ENCODE measurements at places on chromosomes 5 and 9.
A peak's percentile ranks its signal among the peaks of the same experiment; 100 is the strongest.

- DNase-seq = no peak
Observed at GRCh38 chr5:124659798-124660197, 86.6 kb downstream of the ZNF608 start.

GRCh38 chr9:109440117-109440515 lies 58.0 kb downstream of the PTPN3 start:
- DNase-seq = no peak

DNA sequence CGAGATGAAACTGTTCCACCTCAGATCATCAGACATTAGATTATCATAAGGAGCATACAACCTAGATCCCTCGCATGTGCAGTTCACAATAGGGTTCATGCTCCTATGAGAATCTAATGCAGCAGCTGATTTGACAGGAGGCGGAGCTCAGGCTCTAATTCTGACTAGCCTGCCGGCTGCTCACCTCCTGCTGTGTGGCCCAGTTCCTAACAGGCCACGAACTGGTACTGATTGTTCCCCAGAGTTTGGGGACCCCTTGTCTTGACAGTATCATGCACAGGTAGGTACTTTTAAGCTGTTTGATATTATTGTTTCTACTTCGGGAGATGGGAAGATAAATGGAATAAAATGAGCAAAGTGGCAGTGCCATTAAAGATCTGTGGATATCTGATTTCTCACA lies 66.9 kb downstream of the ZCCHC7 start:
- DNase-seq = no peak

- no peak for DNase-seq
Observed at GRCh38 chr5:128633901-128634300, 95.9 kb upstream of the FBN2 start.

- DNase-seq = no peak
Observed at GRCh38 chr5:41748631-41749030, 121.6 kb downstream of the OXCT1 start.

DNA sequence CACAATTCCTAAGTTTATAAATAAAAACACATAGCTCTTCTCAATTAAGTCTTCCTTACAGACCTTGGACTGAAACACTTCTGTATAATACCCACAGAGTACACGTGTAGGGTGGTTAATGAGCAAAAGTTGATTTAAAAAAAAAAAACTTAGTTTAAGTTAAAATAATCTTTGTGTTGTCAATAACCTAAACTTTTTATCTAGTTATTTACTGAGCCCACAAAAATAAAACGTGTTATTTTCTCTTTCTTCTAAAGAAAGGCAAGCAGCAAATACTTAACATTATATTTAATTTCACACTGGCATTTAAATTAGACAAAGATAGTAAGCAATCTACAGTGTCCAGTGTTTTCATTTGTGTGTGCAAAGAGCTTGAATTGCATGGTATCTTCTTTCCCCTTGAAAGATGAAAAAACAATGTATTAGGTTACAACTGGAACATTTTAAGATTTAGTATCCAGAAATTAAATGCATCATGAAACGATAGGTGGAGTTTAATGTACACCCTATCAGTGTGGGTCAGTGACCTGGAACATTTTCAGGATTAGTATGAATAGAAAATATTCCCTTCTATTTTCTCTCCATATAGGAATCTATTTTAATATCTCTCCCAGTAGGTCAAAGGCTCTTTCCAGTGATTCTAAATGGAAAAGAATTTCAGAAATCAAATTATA lies 1014.8 kb downstream of the NR2F1-AS1 start:
- DNase-seq = no peak

DNA sequence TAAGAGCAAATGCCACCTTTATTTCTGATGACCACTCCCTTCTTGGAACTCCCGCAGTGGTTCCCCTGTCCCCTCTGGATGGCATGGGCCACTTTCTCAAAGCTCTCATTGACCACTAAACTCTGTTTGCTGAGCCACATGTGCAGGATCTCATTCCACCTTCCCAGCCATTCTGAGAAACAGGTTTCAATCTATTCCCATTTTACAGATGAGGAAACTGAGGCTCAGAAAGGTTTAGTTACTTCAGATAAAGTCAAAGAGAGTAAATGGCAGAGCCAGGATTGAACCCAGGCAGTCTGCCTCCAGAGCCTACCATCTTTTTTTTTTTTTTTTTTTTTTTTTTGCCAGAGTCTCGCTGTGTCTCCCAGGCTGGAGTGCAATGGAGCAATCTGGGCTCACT lies 24.2 kb downstream of the COL27A1 start:
- DNase-seq = no peak

- no peak for DNase-seq
Observed at GRCh38 chr5:151234476-151235238, 10.8 kb upstream of the CCDC69 start.

GRCh38 chr5:100584069-100584468 lies 48.9 kb downstream of the FAM174A start:
- DNase-seq = no peak

GRCh38 chr5:179926657-179927056 lies 19.0 kb upstream of the TBC1D9B start:
- DNase-seq = no peak

GRCh38 chr9:73615557-73615956 lies 463.9 kb downstream of the ANXA1 start:
- peak; percentile 59 for DNase-seq

GRCh38 chr5:9062873-9063272 lies 483.0 kb downstream of the SEMA5A start:
- DNase-seq = no peak

- no peak for DNase-seq
Observed at GRCh38 chr5:110751902-110752762, 13.3 kb downstream of the SLC25A46 start.

- DNase-seq = peak; percentile 5
Observed at GRCh38 chr5:117590944-117591343, 1016.3 kb upstream of the SEMA6A start.

DNA sequence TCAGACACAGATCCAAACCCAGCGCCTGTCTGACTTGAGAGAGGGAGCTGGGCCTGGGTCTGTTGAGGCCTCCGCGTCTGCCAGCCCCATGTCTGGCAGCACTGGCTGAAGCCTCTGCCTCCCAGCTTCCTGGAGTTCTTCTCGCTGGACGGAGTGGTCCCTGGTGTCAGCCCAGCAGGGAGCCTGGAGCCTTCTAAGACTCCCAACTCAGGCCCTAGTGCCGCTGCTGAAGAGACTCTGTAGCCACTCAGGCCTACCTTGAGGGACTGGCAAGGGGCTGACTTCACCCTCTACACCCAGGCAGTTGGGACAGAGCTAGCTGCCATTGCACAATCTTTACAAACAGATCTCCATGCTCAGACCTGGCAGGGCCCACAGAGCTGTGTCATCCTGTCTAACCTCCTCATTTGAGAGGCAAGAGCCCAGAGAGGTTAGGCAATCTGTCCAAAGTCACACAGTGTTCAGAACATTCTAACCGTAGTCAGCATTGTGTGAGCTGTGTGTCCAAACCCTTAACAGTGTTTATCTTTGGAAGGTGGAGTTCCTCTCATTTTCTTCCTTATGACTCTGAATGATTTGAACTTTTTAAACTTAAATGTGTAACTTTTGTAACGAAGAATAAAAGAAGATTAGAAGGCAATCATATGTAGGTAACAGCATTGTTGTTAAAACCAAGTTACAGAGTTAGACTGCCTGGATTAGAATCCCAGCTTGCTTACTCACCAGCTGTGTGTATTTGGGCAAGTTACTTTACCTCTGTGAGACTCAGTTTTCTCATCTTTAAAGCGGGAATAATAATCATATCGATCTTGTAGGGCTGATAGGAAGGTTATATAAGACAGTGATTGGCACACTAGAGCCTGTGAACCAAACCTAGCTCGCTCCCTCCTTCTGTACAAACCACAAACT lies 4.6 kb upstream of the DUSP1 start:
- DNase-seq = no peak

DNA sequence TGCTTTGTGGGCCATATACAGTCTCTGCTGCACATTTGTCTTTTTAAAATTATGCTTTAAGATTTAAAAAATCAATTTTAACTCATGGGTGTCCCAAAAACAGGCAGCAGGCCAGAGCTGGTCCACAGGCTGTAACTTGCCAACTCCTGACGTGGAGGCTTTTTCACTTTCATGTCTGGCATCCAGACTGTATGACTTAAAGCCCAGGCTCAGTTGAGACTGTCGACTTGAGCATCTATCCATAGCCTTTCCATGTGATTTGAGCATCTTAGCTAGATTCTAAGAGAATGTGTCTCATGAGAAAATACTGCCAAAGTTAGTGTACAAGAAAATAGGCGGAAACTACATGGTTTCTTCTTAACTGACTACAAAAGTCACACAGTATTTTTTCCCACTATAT lies 559.0 kb upstream of the TUSC1 start:
- DNase-seq = no peak

GRCh38 chr9:12693141-12693540 lies at the start of gene TYRP1:
Gene TYRP1, plus strand, starts transcription at chr9:12693385. Its CDS starts 612 bp downstream, at chr9:12693997.
- DNase-seq = no peak

- DNase-seq = no peak
Observed at GRCh38 chr5:93053825-93054224, 527.2 kb downstream of the NR2F1-AS1 start.

GRCh38 chr9:132609829-132610228 lies 27.4 kb downstream of the BARHL1 start:
- DNase-seq = no peak

- no peak for DNase-seq
Observed at GRCh38 chr9:81815781-81816180, 112.4 kb upstream of the SPATA31D4 start.

DNA sequence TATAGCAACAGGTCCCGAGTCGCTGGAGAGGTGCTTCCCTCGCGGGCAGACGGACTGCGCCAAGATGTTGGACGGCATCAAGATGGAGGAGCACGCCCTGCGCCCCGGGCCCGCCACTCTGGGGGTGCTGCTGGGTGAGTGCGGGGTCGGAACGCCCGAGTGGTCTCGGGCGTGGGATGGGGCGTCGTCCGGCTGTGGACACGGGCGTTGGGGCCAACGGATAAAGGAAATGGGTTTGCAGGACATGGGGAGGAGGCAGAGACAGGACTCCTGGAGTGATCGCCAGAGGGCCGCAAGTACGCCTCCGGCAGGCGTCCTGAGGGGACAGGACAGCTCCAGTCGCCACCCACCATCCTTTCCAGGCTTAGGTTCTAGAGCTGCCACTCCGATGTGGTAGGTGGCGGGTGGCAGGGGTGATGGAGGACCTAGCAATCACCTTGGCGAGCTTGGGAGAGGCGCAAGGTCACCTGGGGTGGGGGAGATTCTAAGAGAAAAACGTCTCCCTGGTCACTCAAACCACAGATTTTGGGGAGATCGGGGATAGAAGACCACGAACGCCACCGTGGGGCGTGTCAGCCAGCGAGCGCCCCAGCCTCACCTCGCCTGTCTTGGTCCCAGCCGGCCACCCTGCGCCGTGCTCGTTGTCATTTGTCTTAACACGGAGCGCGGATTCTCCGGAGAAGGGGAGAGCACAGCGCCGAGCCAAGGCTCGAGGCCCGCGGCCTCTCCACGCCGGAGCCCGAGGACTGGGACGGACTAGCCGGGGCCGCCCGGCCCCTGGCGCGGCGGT lies 922 bp downstream of the LMX1B start:
- no peak for DNase-seq

GRCh38 chr9:99167119-99167518 lies 54.6 kb downstream of the ALG2 start:
- no peak for DNase-seq

GRCh38 chr5:45793638-45794532 lies 97.7 kb upstream of the HCN1 start:
- DNase-seq = no peak

- DNase-seq = no peak
Observed at GRCh38 chr5:169939731-169940130, 40.6 kb downstream of the INSYN2B start.

GRCh38 chr5:112002376-112002775 lies 245.4 kb upstream of the NREP start:
- no peak for DNase-seq

- no peak for DNase-seq
Observed at GRCh38 chr9:110555551-110556331, 23.8 kb downstream of the SVEP1 start.

GRCh38 chr5:6399980-6400910 lies 21.9 kb upstream of the MED10 start:
- DNase-seq = no peak

GRCh38 chr9:6132650-6133049 lies 83.0 kb upstream of the IL33 start:
- DNase-seq = no peak

DNA sequence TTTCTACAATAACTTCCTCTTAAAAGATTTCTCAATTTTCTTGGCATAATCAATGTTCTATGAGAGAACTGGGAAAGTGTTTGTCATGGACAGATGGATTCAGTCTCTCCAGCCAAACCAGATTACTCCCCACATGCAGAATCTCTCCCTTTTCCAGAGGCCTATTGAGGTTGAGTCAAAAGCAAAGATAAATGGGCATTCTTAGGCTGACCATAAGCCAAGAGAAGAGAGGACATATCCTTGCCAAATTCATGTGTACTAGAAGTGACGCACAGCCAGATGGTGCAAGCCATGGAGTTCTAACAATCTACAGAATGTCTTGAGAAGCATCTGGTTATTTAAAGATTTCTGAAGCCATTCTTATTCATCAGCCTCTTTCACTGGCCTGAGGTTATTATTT lies 2115.0 kb downstream of the MAT2B start:
- no peak for DNase-seq

DNA sequence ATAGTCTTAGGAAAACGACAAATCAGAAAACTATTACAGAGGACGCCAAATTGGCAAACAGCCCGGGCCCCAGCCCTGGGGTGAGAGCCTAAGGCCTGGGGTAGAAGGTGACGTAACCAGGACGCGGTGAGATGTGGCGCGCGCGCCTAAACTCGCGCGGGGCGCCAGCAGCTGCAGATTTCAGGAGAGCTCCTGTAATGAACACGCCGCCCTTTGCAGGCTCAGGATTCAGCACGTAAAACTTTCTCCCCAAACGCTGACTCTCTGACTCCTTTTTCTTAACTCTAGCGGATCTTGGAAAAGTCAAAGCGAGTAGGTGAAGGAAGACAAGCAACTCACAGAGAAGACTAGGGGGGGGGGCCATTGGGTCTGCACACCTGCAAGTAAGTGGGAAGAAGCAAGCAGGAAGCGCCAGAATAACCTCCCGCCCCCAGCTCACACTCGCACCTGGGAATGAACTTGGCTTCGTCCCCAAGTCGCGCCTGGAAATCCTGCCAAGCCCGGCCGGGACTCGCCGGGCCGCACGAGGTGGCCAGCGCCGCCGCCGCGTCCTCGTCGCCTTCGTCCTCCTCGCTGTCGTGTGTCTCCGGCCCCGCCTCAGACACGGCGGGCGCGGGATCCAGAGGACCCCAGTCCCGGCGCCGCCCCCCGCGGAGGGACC lies 822 bp downstream of the RASEF start:
- peak; percentile 15 for DNase-seq

- no peak for DNase-seq
Observed at GRCh38 chr5:103703617-103704016, 141.0 kb upstream of the NUDT12 start.

DNA sequence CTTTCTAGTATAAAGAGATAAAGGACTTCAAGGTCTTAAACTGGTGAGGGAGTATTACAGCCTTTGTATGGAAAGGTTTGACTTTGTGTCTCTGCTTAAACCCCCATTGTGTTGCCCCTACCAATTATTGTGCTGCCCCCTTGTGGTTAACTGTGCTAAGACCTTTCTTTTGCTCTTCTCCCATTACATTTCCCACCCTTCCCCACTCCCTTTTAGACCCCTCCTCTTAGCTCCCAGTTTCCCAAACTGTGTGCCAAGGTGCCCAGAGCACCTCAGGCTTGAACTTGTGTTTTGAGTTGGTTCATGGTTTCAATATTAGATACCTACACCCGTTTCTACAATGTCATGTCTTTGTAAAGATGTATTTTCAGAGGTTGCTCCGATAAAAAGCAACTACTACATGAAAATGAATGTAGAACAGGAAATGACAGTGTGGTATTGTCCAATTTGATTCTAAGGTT lies 2.9 kb downstream of the JAK2 start:
- DNase-seq = peak; percentile 69
